ENCODE measurements at places on chromosomes 13 and 19. TPM values are rescaled to one million over a fixed set of nuclear protein-coding genes. Genes with fewer than 3 reads are reported as not detected.

- peaks cover 25% of the 10 kb centered on the region for H3K4me1 ChIP-seq
- no peak overlapping the region for H3K27ac ChIP-seq
- no peaks in the 10 kb centered on the region for H3K27me3 ChIP-seq
Measured at GRCh38 chr19:18091217-18091608, 4.5 kb upstream of the IL12RB1 start.

DNA sequence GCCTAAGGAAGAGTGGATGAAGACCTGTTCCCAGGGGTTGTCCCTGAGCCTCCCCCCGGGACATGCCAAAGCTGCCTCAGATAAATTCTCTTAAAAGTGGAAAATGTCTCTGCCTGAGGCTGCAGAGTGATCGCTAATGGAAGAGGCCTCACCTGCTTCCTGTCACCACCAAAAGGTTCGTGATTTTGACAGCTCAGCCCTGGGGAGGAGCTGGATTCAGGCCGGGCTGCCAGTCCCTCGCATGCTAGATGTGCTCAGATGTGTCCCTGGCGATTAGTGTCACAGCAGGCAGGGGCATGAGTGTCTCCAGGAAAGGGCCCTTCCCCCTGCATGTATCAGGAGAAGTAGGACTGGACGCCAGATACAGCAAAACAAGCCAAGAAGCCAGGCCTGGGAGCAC is 626.5 kb downstream of the UQCRFS1 start:
- no peak for DNase-seq
- H3K27ac ChIP-seq = no peak overlapping the region

DNA sequence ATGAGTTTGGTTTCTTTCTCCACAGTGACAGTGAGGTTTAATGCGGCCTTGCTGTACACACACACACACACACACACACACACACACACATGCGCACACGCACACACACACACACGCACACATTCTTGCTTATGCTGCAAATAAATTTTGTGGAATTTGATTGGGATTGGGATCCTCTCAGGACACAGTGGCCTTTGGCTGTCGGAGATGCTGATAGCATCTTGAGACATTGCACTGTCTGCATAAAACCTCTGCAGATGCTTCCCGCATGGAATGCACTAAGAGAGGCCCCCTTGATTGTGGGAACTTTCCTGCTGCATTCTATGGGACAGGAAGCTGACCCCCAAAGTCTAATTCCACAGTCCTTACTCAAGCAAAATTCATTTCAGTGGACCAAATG is 145.6 kb downstream of the FLT1 start:
- H3K4me3 ChIP-seq = no peak overlapping the region
- H3K4me1 ChIP-seq = peaks cover 19% of the 10 kb centered on the region
- no peak for DNase-seq

GRCh38 chr19:30873003-30873402 is 476.2 kb downstream of the TSHZ3 start:
- no peak overlapping the region for H3K4me3 ChIP-seq
- no peak for DNase-seq
- no peaks in the 10 kb centered on the region for H3K36me3 ChIP-seq
- no peaks in the 10 kb centered on the region for H3K27me3 ChIP-seq

Gene DCT
- not detected for total RNA-seq

Gene C19orf85
- not detected for total RNA-seq

DNA sequence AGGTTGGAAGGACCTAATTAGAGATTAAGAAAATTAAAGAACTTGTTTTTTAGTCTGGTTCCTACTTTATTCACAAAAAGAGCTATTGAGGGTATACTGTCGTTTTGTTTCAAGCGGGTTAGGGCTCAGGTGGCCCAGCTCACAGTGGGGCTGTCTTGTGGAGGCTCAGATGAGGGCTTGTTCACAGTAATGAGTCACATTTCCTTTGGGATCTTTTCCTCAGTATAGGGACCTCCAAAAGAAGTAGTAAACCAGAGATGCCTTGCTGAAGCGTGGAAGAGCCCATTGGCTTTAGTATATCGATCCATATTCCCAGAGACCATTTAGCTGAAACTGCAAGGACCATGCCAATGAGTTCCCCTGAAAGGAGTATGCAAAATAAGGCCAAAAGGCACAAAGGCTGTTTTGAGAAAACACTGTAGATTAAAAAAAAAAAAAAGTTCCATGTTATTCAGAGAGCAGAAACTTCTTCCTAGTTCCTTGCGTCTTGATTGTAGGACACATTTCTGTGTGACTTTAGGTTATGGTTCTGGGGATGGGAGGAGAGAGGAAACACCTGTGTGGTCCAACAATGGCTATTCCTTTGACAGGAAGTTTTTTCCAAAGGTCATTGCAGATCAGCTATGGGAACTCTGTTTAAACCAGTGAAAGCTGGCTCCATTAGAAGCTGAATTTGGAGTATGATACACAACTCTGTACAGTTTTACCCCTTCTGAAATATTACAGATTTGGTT is 32.8 kb upstream of the GPI start:
- DNase-seq = no peak
- peaks cover 32% of the 10 kb centered on the region for H3K36me3 ChIP-seq
- H3K27ac ChIP-seq = no peak overlapping the region
- peaks cover 13% of the 10 kb centered on the region for H3K4me1 ChIP-seq

Gene ZIC5
- 5.8 TPM for total RNA-seq

Gene SELENOV
- not detected for total RNA-seq

Gene LGI4
- total RNA-seq = 1.3 TPM

Gene ZNF358
- 78.1 TPM for total RNA-seq

DNA sequence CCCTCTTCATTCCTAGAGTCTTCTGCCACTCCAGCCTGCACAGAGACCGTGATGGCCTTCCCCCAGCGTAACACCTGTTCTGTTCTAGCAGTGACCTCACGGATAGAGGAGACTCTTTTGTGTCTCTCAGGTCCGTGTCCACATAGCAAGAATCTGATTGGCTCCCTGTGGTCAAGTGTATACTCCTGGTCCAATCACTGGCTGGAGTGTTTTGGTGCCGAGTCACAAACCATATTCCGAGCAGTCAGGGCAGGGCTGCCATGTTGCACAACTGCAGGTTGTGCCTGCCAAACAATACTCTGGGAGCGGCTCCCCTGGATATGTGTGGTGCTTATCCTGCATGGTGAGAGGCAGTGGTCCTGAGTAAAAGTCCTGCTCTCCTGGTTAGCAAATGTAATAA is 402.4 kb downstream of the KCNRG start:
- peaks cover 41% of the 10 kb centered on the region for H3K4me1 ChIP-seq
- H3K36me3 ChIP-seq = no peaks in the 10 kb centered on the region
- H3K4me3 ChIP-seq = no peak overlapping the region
- no peaks in the 10 kb centered on the region for H3K27me3 ChIP-seq
- no peak for DNase-seq

DNA sequence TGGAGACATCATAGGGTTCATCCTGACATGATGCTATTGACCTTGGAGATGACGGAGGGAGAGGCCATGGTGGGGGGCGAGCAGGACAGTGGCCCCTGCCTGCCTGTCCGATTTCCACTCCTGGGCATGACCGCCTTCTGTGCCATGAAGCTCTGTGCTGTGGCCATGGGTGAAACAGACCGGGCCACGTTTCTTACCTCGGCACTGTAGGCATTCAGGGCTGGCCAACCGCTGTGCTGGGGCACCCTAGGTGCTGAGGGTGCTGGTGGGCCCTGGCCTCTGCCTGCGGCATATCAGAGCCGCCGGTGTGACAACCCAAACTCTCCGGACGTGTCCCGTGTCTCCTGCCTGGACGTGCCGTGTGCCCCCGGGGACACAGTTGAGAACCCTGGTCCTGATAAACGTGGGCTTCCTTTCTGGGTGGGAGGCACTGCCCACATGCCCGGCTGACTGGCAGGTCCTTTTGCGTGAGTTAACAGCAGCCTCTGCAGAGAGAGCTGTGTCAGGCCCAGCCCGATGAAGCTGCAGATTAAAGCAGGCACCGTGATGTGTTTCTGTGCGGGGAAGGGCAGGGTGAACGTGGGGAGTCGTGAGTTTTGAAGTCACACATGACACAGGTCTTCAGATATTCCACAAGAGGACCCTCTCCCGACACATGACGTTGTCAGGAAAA is 46.5 kb downstream of the TMEM255B start:
- H3K4me3 ChIP-seq = no peak overlapping the region
- H3K4me1 ChIP-seq = peaks cover 5% of the 10 kb centered on the region
- H3K27me3 ChIP-seq = no peaks in the 10 kb centered on the region
- H3K36me3 ChIP-seq = peaks cover 1% of the 10 kb centered on the region
- DNase-seq = peak; percentile 73

Gene FGF21
- not detected for total RNA-seq

DNA sequence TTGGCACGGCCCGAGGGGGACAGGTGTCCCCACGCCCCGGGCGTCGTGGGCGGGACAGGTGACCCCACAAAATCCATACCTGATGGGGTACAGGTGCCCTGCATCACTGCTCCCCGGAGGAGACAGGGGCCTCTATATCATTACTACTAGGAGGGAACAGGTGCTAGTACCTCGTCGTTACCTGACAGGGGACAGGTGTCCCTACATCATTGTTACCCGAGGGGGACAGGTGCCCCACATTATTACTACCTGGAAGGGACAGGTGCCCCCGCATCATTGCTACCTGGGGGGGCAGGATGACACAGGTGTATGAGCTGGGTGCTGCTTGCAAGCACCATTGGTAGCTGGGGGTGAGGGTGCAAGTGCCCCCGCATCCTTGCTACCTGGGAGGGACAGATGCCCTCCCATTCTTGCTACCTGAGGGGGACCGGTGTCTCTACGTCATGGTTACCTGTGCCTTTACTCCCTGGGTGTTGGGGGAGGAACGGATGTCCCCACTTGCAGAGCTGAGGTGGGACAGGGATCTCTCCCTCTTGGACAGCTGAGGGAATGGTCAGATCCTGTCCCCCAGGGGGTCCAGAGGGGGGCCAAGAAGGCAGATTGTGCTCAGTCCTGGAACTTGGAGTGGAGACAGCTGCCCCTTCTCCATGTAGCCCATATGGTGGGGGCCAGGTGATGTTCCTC is 620 bp downstream of the CRTC1 start:
- H3K27ac ChIP-seq = no peak overlapping the region
- H3K4me3 ChIP-seq = peak overlapping the region; percentile 60
- no peaks in the 10 kb centered on the region for H3K36me3 ChIP-seq
- no peak for DNase-seq

- H3K4me1 ChIP-seq = peaks cover 10% of the 10 kb centered on the region
- no peaks in the 10 kb centered on the region for H3K27me3 ChIP-seq
- DNase-seq = no peak
- H3K4me3 ChIP-seq = no peak overlapping the region
- no peaks in the 10 kb centered on the region for H3K36me3 ChIP-seq
Measured at GRCh38 chr13:23637829-23638228, 67.6 kb downstream of the TNFRSF19 start.

DNA sequence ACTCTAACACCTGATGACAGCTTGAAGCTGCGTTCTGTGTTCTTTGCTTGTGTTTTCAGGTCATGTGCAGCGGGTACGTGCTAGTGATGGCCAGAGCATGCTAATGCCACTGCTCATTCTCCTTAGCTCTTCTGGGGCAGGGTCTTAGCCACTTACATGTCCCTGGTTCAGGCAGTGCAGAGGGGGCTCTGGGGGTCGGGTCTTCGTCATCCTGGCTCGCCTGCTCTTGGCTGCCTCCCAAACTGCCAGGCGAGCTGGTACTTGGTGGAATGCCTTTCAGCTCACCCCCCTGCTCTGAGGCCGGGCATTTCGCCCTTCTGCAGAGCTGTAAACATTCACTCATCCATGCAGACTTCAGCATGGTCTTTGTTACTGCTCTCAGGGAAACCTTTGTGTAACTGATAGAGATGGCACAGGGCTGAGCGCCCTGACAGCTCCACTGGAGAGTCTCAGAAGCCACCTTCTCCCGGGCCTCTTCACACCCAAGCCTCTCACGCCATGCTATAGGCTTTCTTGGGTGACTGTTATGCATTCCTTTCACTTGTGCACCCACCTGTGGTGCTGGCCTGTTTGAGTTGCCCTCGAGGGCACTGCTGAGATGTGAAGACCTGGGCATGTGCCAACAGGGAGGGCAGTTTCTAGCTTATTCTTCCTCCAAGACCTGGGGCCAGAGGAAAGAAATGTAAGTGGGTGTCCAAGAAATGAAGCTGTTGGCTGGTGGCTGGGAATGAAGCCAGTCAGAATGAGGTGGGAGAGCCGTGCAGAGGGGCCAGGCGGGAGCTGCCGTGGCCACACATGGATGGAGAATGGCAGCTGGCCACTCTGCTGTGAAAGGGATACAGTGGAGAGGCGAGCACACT is 24.4 kb downstream of the FAM124A start:
- DNase-seq = no peak

- no peaks in the 10 kb centered on the region for H3K27me3 ChIP-seq
- DNase-seq = no peak
- no peak overlapping the region for H3K27ac ChIP-seq
- no peaks in the 10 kb centered on the region for H3K36me3 ChIP-seq
- H3K4me1 ChIP-seq = peaks cover 3% of the 10 kb centered on the region
- no peak overlapping the region for H3K4me3 ChIP-seq
Measured at GRCh38 chr13:63455938-63456337, 2040.3 kb upstream of the PCDH20 start.

- peaks cover 30% of the 10 kb centered on the region for H3K4me1 ChIP-seq
- DNase-seq = no peak
- H3K36me3 ChIP-seq = no peaks in the 10 kb centered on the region
- H3K27me3 ChIP-seq = no peaks in the 10 kb centered on the region
Measured at GRCh38 chr19:48644839-48645619, 958 bp downstream of the CA11 start.

- no peak for DNase-seq
- peak overlapping the region; percentile 49 for H3K27ac ChIP-seq
- no peak overlapping the region for H3K4me3 ChIP-seq
- H3K36me3 ChIP-seq = peaks cover 33% of the 10 kb centered on the region
Measured at GRCh38 chr13:113192279-113192678, 16.2 kb downstream of the PCID2 start.

GRCh38 chr19:46211201-46211881 is 18.2 kb upstream of the IGFL1 start:
- DNase-seq = no peak
- H3K36me3 ChIP-seq = no peaks in the 10 kb centered on the region
- H3K4me3 ChIP-seq = no peak overlapping the region

DNA sequence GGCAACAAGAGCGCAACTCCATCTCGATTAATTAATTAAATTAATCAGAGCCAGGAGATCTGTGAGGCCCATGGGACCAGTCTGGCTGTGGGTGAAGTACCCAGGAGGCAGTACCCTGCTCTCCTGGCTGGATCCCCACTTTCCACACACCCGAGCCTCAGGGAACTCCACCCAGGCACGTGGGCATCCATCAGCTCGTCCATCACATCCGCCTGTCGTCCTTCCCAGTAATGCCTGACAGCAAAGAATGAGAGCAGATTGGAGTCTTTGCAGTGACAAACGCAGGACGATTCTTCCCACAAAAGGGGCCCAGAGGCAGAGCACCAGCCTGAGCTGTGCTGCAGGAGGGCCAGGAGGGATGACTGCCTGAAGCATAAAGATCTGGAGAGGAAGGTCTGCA is 35.8 kb downstream of the VSTM2B start:
- H3K27ac ChIP-seq = no peak overlapping the region
- no peak overlapping the region for H3K4me3 ChIP-seq
- H3K36me3 ChIP-seq = no peaks in the 10 kb centered on the region
- peaks cover 17% of the 10 kb centered on the region for H3K27me3 ChIP-seq
- no peaks in the 10 kb centered on the region for H3K4me1 ChIP-seq
- DNase-seq = no peak

Gene CAMSAP3
- 0.41 TPM for total RNA-seq

GRCh38 chr13:113445791-113446487 is 7.3 kb downstream of the ADPRHL1 start:
- H3K4me3 ChIP-seq = no peak overlapping the region
- peaks cover 19% of the 10 kb centered on the region for H3K36me3 ChIP-seq
- peaks cover 6% of the 10 kb centered on the region for H3K4me1 ChIP-seq

Measured in chondrocyte (in vitro differentiated cells).